ENCODE measurements at places on chromosomes 3 and 15.

GRCh38 chr3:119911748-119912147 lies 129.8 kb downstream of the NR1I2 start:
- no peak for DNase-seq

GRCh38 chr3:44525060-44525459 lies 29.9 kb upstream of the ZKSCAN7 start:
- no peak for DNase-seq

DNA sequence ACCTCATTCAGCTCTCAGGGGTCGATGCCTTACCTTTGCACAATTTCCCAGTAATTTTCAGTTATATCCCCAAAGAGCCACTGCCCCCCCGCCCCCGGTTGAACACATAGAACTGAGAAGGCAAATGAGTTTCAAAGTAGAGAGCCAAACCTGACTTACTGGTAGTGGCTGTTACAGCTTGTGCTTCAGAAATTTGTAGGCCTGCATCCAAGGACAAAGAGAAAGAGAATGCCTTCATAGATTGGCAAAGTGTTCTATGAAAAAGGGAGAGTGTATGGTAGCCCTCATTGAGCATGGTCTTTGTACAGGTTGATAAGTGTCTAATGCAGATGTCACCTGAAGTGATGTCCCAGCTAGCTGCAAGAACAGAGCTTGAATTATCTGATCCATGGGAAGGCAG lies 13.9 kb downstream of the SEMA6D start:
- no peak for DNase-seq

DNA sequence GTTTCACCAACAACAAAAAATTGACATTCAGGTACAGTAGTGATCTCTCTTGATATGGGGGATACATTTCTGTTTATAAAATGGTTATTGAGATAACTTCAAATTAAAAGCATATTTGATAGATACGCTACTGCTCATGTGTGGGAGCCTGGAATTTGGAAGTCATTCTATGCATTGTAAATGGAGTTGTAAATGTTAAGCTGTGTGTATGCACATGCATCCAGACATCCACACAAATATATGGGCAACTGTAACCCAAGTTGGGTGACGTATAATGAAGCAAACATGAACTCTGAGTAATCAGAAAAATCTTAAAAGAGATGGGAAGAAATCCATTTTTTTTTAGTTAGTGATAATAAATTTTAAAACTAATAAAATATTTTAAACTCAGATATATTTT lies 9.8 kb downstream of the KLHL24 start:
- no peak for DNase-seq

GRCh38 chr3:117144853-117145252 lies 435.3 kb downstream of the TUSC7 start:
- no peak for DNase-seq

DNA sequence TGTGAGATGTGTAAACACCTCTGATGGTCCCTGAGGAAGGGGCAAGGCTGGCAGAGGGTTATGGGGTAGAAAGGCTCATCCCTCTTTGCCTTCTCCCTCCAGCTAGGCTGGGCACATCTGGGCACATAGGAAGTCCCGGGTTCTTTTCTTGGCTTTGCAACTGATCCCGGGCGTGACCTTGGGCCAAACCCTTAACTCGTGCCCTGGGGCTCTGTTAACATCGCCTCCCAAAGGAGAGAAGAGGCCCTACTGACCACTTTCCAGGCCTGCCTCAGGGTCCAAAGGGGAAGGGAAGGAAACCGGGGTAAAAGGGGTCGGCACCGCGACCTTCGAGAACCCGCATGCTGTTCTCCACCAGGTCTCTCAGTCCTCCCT lies 549 bp downstream of the C3orf18 start:
- no peak for DNase-seq

- no peak for DNase-seq
Observed at GRCh38 chr3:127158614-127159229, 34.2 kb upstream of the PRR23E start.

GRCh38 chr3:14699643-14700042 lies 24.7 kb downstream of the C3orf20 start:
- DNase-seq = no peak

GRCh38 chr3:14405360-14406238 lies 3.2 kb downstream of the SLC6A6 start:
- DNase-seq = no peak

GRCh38 chr3:39166932-39167532 lies 13.6 kb upstream of the CSRNP1 start:
- DNase-seq = no peak

- DNase-seq = no peak
Observed at GRCh38 chr3:4759689-4760312, 219.4 kb upstream of the BHLHE40 start.

DNA sequence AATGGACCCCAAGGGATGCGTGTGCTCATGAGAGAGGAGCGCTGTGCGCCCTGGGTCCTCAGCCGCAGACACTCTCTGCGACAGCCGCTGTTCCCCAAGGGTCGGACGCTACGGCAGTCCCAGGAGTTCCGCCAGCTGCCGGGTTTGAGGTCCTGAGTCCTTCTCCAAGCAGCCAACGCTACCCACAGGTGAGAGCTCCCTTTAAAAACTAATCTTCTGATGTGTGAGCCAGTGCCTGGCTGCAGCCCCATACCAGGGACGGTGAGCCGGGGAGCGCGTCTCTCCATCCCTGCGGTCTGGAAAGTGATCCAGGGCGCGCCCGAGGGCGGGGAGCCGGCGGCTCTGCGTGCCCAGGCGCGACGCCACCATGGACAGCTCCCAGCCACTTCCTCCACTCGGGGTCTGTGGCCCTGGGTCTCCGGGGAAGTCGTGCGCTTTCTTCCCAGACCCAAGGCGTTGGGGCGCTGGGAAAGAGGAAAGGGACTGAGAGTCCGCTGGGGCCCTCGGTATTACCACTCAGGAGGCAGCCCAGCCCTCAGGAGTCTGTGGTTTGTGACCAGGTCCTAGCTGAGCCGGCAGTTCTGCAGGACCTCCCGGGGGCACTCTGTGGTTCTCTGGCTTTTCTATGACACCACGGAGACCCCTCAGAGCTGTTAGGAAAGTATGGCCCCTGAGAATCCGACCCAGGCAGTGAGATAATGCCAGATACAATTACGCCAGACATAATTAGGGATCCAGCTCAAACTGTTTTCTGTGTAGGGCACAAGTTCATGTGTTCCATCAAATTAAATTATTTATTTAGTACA lies 1.4 kb downstream of the CEMIP start:
- no peak for DNase-seq

- DNase-seq = no peak
Observed at GRCh38 chr3:161600173-161600572, 103.6 kb downstream of the OTOL1 start.

GRCh38 chr3:85502148-85502875 lies 543.5 kb downstream of the CADM2 start:
- DNase-seq = no peak

- no peak for DNase-seq
Observed at GRCh38 chr3:149390772-149391212, 13.3 kb upstream of the TM4SF1 start.

- no peak for DNase-seq
Observed at GRCh38 chr3:40167958-40168357, 141.5 kb upstream of the EIF1B start.

DNA sequence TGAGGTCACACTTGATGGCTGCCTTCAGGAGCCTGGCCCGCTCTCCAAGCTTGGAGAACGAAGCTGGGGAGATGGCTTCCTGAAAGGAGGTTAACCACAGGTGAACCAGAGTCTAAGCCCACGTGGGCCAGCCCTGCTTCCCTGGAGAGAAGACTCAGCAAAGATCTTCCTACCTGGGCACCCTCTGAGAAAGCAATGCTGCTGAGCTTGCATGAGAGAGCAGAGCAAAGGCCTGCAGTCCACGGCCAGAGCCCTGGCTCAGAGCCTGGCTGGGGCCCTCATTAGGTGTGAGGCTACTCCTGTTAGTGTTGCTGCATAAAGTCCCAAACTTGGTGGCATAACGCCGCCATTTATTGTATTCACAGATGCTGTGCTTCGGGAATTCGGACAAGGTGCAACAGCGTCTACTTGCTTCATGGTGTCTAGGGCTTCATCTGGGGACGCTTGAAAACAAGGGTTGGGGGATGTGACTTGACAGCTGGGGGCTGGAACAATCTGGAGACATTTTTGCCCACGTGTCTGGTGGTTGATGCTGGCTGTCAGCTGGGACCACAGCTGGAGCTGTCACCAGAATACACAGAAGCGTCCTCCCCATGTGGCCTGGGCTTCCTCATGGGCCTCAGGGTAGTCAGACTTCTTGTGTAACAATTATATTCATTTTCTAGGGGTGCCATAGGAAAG lies 87.9 kb upstream of the MEF2A start:
- no peak for DNase-seq

DNA sequence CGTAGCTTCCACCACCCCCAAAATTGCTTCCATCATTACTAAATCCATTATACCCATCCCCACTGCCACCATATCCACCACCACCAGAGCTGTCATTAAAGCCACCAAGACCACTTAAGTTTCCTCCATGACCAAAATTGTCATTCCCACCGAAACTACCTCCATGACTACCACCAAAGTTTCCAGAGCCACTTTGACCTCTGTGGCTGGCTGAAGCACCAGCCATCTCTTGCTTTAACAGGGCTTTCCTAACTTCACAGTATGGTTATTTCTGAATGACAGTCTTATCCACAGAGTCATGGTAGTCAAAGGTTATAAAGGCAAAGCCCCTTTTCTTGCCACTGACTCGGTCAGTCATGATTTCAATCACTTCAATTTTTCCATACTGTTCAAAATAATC lies 24.3 kb upstream of the DENND4A start:
- DNase-seq = no peak

DNA sequence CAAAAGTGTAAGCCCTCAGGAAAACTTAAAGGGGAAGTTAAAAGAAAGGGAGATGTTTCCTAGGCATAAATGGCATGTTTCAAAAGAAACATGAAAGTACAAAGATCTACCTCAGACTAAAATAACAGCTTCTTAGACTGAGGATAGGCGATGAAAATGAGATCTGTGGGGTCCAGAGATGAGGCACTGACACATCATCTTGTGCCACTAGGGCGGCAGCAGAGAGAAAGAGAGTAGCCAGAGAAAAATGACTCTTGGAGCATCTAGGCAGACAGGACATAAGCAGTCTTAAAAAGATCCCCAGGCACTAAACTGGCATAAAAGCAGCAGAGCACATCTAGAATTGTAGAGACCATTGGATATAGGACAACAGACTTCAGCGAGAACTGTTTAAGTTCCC lies 42.5 kb upstream of the RFX7 start:
- no peak for DNase-seq

DNA sequence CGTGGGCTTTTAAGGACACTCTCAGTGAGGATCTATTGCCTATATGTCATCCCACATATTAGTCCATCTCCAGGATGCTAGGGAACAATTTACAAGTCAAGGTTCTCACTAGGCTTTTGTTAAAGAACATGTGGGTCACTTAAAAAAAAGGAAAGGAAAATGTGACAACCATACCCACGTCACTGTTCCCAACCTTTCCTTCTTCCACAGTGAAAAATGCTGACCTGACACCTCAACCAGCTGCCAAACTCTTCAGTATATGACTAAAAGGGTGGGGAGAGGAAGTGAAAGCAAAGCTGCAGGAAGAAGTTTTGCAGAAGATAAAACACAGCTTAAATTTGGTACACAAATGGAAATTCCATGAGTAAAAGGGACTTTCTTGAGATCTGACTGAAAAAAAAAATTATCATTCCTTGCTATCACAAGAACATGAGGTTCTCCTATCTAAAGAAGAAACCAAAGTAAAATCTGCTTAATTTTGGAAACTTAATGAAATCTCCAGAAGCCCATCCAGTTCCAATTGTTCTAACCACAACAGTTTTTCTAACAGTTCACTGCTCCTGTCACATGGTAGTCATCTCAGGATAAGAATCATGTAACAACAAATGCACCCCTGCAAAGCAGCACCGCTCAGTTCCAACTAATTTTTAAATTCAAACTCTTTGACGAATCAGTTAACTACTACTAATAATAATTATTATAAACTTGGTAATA lies 117.0 kb upstream of the TSPAN3 start:
- peak; percentile 13 for DNase-seq

DNA sequence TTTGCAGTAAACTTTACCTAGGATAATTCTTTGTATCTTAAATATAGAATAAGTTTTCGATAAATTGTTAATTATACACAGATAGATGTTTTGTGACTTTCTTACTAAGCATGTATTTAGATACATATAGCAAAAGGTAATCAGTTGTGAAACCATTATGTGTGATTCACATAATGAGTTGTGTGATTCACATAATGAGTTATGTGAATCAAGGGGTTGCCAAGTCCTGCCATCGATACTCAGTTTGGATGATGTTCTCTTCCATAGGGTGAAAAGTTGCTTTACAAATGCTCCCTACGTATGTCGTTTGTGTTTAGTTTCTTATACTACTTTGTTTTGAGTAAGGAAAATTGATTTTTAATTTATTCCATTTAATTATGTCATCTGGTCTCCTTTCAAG lies 682.1 kb downstream of the MECOM start:
- no peak for DNase-seq

GRCh38 chr15:43955140-43955539 lies 128.3 kb downstream of the WDR76 start:
- DNase-seq = no peak

DNA sequence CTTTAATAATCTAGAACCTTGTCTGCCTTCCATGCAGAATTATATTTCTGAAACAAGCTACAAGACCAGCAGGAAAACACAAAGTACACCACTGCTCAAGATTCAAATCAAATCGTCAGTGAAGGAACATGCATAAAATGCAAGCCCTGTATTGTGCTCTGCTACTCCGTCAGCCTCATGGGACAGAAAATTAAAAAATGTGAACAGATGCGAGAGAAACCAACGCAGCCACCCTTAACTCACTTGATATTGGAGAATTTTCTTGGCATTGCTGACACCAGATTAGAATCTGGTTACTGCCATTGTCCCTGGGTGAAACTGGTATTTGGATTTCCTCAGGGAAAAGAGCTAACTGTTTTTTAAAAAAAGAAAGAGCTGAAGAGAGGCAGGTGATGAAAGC lies 23.6 kb downstream of the ANXA2 start:
- no peak for DNase-seq
